ENCODE measurements at places on chromosomes 2 and 18.

DNA sequence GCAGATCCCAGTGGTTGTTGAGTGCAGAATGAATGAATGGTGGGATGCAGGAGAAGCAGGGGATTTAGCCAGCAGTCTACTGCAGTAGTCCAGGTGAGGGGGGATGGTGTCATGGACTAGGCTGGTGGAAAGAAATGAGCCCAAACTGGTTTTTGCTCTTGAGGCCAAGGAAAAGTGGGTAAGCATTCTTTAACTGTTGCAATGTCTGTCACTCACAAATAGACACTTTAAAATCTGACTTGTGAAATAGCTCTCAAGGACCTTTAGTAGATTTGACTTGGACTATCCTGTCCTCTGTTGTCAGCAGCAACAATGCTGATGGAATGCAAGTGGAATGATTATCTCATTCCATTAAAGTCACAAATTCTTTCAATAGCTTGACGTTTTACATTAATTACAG, 37.5 kb upstream of the STK17B start:
- DNase-seq: no peak

DNA sequence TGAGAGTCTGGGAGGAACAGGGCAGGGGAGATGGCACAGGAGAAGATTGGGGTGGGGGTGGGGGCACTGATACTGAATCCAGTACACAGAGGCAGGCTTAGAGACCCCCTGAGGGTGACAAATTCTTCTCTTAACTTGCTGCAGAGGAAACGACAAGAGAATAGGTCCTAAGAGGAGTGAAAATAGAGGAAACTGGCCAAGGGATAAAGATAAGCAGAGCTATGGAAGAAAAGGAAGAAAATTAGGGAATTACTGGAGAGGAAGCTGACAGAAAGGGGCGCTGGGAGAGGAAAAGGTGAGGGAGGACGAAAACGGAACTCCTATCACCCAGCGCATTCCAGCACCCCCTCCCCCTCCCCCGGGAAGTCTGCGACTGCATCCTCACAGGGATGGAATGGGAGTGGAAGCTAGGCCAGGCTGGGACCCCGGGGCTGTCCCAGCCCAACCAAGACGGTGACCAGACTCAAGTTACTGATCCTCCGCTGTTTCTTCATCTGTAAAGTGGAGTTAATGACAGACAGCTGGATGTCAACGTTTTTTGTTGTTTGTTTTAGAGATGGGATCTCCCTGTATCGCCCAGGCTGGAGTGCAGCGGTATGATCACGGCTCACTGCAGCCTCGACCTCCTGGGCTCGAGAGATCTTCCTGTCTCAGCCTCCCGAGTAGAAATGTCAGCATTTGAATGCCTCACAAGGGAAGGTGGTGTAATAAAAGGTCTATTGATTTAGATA, 2.6 kb upstream of the EMX1 start:
- no peak for DNase-seq

GRCh38 chr2:37599688-37600525, 71.5 kb downstream of the CDC42EP3 start:
- no peak for DNase-seq

DNA sequence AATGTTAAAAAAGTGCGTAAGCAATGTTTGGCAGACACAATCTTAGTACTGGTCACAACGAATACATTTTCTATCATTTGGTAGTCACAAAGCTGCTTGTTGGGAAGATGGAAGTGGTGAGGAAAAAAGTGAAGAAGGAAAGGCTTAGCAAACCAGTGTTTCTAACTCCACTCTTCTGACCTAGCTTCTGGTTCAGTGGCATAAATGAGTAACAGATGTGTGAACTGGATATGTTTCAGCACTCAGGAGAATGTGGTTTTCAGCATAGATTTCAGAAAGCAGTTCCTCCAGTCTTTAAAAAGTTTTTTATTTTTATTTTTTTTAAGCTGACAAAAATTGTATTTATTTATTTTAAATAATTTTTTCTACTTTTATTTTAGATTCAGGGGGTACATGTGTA, 357.1 kb downstream of the CPS1 start:
- DNase-seq: no peak

All from left lobe of liver (tissue), 2 donors.